ENCODE measurements at places on chromosomes 16 and 17.

- no peak for DNase-seq
Observed at GRCh38 chr16:70634861-70635260, 11.5 kb upstream of the IL34 start.

GRCh38 chr16:67841816-67842508, at the start of gene THAP11:
Gene THAP11, plus strand, starts transcription at chr16:67842320. Its CDS starts 235 bp downstream, at chr16:67842555.
- DNase-seq, result peak; percentile 94

GRCh38 chr16:81581107-81581506, 136.5 kb downstream of the CMIP start:
- DNase-seq, result no peak

DNA sequence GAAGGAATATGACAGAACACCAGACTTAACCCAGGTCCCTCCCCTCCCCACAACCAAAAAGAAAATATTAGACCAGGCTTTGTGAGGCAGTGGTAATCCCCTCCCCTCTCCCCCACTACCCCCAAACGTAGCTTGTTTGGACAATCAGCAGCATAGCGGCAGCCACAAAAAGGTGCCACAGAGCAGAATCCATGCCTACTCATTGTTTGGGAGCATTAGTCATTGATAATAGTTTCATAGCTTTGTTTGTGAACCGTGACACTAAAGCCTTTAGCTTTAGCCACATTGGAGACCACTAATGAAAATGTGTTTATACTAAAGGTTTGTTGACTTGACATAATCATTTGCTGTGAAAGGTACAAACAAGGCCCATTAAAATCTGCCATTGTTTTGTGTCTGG, 65.1 kb downstream of the NUP93 start:
- DNase-seq, result no peak

DNA sequence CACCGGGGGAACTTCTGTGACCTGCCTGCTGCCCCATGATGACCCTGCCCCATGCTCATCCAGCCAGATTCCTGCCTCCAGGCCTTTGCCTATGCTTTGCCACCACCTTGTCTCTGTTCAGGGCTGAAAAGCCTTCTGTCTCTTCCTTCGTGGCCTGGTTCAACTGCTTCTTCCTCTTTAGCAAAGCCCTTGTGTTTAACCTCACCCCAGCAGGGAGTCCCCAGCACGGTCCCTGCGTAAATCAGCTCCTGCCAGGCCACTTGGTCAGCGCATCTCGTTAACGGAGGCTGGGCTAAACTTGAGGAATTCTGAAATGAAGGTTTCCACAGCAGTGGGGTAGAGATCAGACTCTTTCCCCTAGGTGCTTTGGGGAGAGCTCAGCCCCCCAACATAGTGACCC, 16.1 kb upstream of the KCNJ12 start:
- no peak for DNase-seq

DNA sequence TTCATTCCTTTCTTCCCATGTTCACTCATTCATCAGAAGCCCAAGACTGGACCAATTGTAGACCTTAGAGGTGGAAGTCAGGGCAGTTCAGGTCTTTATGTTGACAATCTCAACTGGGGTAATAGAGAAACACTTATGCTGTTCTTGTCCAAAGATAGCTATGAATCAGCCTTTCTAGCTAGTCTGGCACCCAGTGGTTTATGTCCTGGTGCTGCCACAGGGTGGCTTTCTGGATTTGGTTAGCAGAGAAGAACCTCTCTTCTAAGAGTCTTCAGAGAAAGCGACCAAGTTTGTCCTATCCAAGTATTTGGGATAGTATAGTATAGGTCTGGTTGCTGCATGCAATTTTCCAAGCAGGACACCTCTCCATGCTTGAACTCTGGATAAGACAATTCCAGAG, 83.3 kb downstream of the NOG start:
- no peak for DNase-seq

DNA sequence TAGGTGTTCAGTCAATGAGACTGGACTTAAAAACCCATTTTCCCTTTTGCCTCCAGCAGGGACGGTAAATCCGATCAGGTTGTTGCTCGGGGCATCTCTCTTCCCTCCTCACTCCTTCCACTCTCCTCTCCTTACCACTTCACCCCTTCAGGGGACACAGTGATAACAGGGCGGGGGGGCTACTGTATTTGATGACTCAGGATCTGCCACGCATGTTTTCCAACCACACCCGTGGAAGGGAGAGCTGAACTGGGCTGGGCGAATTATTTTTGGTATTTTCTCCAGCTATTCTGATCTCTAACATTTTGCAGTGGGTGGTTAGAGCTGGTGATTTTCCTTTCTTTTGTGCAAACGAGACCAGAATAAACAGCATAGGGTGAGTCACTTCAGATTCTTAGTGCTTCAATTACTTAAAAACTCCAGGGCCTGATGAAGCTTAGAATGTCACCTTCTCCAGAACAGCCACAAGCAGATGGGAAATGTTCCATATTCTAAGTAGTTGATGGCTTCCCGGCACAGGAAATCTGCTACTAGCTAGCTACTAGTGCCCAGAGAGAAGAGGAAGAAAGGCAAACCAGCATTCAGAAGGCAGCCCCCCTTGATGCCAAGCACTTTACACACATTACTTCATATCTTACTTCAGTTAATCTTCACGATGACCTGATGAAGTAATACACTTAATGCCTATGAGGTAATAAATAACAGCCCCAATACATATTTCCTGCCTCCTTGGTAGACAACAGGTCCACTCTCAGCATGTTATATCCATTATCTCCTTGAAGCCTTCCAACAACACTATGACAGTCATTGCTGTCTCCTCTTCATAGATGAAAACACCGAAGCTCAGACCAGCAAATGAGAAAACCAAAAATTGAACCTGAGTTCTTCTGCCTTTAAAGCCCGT, 74.1 kb downstream of the ASIC2 start:
- no peak for DNase-seq

DNA sequence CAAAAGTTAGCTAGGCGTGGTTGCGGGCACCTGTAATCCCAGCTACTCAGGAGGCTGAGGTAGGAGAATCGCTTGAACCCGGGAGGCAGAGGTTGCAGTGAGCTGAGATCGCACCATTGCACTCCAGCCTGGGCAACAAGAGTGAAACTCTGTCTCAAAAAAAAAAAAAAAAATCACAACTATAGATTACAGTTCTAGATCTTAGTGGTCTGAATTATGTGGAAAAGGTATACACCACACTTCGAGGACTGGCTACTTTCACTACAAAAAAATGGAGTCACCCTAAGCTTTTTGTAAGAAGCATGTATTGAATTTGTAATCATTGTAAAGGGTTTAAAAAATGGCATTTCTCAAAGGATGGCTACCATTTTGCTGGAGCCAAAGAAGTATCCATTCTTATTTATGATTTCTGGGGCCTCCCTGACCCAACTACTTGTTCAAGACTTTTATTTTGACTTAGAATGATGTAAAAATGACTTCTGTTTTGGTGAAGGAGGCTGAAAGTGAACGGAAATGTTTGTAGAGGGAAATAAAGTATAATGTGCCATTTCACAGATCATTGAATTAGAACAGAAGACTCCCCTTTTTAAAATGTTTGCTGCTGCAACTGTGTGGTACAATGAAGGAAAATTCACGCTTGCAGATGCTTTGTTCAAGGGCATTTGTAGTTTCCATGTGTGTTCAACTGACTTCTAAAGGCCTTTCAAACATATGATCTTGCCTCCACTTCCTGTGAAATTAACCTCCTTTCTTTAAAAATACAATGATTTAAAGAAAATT, 37.1 kb upstream of the NOL11 start:
- no peak for DNase-seq

DNA sequence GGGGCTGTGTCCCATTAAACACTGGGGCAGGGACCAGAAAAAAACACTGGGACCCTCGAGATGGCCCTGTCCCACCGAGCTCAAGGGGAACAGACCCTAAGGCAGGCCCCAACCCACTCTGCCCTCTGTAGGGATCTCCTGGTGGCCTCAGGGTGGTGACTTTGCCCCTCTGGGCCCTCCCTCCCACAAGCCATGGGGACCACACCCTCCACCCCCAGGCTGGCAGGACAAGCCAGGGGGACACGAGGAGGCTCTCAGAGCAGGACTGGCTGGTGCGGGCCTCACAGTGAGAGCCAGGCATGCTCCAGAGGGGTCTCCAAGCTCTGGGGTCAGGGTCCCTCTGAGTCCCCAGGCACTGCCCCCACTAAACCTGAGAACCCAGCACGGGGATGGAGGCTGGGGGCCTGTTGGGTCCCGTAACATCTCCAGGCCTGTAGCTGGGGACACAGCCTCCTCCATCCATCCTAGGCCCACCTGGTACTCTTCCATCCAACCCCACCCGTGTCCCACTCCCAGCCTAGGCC, 14.5 kb upstream of the SRRM2 start:
- no peak for DNase-seq

DNA sequence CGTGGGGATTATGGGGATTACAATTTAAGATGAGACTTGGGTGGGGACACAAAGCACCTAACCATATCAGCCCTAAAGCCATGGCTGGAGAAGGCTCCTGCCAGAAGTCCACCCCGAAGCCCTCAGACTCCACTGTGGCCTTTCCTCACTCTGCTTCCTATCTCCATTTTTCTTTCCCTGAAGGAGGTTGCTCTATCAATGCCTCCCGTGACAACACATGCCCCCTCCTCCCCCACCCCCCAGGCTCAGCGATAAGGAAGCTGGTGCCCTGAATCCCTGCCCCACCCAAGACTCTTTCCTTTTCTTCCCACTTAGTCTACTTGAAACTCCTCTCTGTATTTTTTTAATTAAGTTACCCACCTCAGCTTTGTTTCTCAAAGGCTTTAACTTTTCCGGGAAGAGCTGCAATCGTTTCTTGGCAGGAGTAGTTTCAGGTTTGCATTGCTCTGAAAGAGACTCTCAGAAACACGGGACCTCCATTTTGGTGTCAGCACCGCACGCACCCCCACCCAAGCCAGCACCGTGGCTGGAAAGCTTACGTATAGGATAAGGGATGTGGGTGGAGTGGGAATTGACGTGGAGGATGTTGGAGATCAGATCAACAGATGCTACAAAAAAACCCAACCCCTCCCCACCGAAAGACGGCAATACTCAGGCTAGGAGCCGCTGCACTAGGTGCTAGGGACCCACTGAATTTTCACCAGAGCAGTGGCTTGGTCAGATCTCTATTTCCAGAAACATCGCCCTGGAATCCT, 15.2 kb upstream of the CA4 start:
- no peak for DNase-seq

DNA sequence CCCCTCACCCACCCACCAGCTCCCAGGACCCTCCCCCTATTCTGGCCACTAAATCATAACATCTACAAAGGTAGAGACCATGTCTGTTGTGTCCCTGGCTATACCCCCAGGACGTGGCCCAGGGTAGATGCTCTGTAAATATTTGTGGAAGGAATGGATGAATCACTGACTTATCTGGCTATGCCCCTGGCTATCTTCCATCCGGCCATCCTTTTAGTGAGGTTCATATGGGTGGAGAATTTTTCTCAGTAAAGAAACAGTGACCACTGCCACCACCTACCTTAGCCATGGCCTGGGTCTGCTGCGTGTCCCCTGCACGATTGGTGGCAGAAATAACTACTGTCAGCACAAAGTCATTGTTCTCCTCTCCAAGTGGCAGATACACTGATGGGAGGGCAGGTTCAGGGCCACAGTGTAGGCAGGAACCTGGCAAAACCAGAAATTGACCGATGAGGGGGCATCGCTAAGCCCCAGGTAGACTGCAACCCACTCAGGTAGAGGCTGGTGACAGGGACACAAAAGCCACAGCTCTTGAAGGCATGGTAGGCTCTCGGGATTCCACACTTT, 63.1 kb upstream of the BCO1 start:
- no peak for DNase-seq

GRCh38 chr16:79664407-79664806, 63.9 kb upstream of the MAF start:
- DNase-seq, result no peak

DNA sequence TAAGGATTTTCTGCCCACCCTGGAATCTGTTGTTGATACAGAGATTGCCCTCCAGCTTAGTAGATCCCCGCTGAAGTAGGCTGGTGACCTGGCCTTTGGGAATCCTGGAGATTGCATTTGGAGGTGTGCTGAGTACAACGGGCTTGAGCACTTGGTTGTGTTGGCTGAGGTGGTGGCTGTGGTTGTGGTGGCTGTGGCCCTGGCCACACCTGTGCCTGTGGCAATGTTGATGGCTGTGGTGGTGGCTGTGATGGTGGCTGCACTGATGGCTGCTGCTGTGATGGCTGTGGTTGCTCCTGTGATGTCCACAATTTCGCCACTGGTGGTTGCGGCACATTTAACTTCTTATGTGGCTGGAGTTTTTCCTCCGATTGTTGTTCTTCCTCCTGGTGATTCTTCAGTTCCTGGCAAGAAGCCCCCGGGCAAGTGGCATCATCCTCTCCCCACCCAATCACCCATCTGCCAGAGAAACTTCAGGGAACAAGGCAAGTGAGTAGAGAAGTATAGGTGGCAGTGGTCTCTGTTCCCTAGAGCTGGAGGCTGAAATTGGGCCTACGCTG, 4.2 kb downstream of the CCDC200 start:
- DNase-seq, result no peak

- DNase-seq, result no peak
Observed at GRCh38 chr17:81644496-81644895, 7.5 kb downstream of the TSPAN10 start.

- DNase-seq, result no peak
Observed at GRCh38 chr17:65515959-65516948, 45.2 kb downstream of the AXIN2 start.

- no peak for DNase-seq
Observed at GRCh38 chr17:53499277-53499676, 323.4 kb upstream of the KIF2B start.

DNA sequence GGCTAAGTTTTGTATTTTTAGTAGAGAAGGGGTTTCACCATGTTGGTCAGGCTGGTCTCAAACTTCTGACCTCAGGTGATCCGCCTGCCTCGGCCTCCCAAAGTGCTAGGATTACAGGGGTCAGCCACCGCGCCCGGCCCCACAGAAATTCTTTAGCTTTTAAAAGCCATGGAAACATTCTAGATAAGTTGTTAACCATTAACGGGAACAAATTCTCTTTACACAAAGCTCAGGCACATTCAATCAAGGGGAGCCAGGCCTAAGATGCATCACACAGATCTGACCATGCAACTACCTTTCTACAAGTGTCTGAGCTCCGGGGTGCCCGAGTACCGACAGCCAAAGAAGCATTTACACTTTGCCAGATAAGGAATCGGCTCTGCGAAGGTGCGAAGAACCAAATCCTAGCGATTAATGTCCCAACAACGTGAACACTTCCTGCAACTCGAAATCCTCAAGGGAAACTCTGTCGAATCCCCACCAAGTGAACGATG, 1.0 kb downstream of the EMC8 start:
- DNase-seq, result no peak

GRCh38 chr17:339193-340061, 13.2 kb downstream of the RPH3AL start:
- no peak for DNase-seq

- DNase-seq, result no peak
Observed at GRCh38 chr17:58059141-58059540, 24.1 kb upstream of the DYNLL2 start.

- no peak for DNase-seq
Observed at GRCh38 chr16:12178251-12178990, 201.9 kb downstream of the SNX29 start.
